ENCODE measurements at places on chromosomes 5 and 9.

GRCh38 chr5:136374003-136374402 lies 8.7 kb upstream of the TRPC7 start:
- no peak for DNase-seq

DNA sequence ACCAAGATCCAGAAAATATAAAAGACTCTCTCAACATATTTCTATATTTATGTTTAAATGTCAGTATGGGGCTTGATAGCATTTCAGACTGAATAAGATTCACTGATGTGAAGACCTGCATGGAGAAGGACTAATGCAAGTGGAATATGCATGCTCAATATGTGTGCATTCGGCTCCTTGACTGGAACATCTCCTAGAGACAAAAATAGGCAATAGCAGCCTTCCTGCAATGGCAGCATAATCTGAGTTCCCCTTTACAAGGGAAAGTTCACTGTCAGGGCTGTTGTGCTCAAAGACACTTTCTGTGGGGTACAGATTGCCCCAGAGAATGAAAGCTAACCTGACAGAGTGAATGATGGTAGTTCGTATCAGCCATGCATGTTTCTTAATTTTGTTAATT lies 42.4 kb downstream of the STARD4 start:
- DNase-seq = no peak

GRCh38 chr5:109691996-109692395 lies 2.3 kb downstream of the MAN2A1 start:
- no peak for DNase-seq

DNA sequence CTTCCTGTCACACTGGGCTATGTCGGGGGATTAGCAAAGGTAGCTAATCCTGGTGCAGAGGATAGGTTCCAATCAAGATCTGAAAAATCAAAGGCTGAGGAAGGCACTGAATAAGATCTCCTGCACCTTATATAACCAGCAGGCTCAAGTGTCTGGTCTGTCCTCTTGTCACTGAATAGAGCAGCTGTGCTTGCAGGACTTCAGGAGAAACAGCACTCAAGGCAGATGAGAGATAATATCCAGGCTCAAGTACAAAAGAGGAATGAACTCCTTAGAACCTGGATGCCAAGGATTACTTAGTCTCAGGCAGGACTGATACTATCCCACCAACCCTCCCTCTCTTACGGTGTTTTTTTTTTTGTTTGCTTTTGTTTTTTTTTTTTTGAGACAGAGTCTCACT lies 108.8 kb upstream of the LRRTM2 start:
- no peak for DNase-seq

GRCh38 chr5:78594610-78595457 lies 53.7 kb downstream of the LHFPL2 start:
- DNase-seq = no peak

GRCh38 chr9:96553070-96553469 lies 66.6 kb downstream of the CDC14B start:
- no peak for DNase-seq

DNA sequence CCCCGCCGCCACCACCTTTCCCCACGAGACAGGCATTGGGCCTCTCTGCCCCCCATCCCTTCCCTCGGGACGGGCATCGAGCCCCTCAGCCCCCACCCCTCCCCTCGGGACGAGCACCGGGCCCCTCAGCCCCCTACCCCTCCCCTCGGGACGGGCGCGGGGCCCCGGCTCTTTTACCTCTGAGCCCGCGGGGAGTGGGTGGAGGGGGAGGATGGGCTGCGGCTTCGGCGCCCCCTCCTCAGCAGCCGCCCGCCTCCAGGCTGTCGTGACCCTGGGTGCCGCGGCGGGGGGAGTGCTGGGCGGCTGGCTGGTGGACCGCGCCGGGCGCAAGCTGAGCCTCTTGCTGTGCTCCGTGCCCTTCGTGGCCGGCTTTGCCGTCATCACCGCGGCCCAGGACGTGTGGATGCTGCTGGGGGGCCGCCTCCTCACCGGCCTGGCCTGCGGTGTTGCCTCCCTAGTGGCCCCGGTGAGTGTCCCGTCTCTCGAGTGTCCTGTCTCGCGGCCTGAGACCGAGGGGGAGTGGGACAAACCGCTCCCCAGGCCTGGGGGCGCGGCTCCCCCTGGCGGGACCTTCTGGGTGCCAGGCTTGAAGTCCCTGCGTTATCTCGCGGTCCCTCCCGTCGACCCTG lies 791 bp downstream of the SLC2A8 start:
- no peak for DNase-seq

GRCh38 chr9:19913151-19913550 lies 124.3 kb upstream of the SLC24A2 start:
- DNase-seq = no peak

- DNase-seq = no peak
Measured at GRCh38 chr5:146560205-146560812, 44.3 kb upstream of the GPR151 start.

DNA sequence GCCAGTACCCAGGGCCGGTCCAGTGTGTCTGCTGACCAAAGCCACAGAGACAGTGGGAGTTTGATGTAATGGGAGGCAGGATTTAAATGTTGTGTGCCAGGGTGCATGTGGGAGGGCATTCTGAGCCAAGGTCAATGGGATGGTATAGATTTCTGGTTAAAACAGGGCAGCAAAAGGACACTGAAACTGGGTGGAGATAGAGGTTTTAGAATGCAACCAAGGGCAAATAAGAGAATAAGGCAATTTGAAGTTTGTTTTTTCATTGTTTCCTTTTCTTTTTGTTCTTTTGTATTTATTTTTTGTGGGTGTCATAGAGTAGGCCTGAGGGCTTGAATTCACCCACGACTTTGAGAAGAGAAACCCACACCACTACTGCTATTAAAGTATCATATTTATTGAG lies 65.5 kb upstream of the CLINT1 start:
- no peak for DNase-seq

Data from stimulated activated CD4-positive, alpha-beta T cell treated with anti-CD3 and anti-CD28 coated beads, TNF-alpha, amount 100 ng/mL, for 1 hour (primary cell).